ENCODE measurements at places on chromosomes 5 and 9.

DNA sequence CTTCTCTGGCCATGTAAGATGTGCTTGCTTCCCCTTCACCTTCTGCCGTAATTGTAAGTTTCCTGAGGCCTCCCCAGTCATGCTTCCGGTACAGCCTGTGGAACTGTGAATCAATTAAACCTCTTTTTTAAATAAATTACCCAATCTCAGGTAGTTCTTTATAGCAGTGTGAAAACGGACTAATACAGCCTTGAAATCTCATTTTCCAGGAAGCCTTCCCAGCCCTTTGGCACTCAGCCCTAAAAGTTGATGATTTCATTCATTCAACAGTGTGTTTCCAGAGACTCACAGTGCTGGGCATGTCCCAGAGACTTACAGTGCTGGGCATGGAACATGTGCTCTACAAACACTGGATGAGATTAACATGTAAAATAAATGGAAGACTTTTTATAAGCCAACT is 135.8 kb downstream of the DCP2 start:
- DNase-seq = no peak

DNA sequence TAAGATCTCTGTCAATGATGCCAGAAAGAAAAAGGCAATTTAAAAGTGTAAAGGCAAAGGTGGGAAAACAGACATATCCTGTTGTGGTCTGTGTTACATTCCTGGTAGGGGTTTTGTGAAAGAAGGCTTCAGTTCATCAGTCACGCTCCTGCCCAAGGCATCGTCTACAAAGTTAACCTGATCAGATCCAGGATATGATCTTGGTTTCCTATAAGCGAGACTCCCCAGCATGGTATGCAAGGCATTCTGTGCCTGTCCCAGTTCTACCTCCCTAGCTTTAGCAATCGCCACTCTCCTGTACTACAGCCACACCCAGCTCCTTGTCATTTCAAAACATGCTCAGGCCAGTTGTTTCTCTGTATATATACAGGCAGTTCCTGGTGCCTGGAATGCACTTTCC is 58.0 kb upstream of the PTPN3 start:
- no peak for DNase-seq

- no peak for DNase-seq
These were observed 370.6 kb upstream of the PIK3R1 start for GRCh38 chr5:67844924-67845323.

DNA sequence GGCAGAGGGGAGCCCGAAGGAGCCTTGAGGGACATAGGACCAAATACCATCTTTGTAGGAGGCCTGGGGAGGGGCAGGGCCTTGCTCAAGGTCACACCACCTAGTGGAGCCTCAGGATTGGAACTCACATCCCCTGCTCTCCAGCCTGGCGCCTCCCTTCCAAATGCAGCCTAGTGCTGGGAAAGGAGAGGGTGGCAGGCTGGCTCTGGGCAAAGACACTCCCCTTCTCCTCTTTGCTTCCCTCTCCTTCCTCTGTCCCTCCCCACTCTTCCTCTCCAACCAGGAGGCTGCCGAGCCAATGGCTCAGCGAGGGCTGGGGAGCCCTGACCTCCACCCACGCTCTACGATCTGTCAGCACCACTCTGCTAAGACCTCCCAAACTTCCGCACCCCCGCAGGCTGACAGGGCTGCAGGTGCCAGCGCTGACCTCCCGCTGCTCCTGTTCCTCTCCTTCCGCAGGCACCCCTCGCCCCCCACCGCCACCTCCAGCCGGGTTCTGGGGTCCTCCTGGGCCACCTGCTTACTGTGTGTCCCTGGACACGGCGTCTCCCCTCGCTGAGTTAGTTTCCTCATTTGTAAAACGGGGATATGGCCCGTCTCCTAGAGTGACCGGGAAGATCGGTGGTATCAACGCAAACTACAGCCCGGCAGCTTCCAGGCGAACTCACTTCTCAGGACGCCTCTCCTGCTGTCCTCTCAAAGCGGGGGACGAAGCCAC is 52.9 kb downstream of the C9orf50 start:
- no peak for DNase-seq

DNA sequence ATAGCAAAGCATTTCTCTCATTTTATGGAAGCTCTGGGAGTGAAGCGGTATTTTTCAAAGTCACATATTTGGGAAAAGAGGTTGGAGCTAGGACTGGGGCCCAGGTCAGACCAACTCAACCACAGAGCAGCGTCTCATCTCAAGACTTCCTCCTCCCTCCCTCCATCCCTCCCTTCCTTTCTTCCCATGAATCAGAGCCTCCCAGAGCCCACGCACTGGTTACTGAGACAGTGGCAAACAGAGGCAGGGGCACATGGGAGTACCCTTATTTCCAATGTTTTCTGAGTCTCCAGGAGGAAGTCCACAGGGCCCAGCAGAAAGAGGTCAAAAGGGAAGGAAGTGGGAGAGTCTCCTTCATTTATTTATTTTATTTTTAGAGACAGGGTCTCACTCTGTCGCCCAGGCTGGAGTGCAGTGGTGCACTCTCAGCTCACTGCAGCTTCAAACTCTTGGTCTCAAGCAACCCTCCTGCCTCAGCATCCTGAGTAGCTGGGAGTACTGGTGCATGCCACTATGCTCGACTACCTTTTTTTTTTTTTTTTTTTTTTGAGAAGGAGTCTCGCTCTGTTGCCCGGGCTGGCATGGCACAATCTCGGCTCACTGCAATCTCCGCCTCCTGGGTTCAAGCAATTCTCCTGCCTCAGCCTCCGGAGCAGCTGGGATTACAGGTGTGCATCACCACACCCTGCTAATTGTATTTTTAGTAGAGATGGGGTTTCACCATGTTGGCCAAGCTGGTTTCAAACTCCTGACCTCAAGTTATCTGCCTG is 52.5 kb upstream of the CDKN2AIPNL start:
- no peak for DNase-seq

DNA sequence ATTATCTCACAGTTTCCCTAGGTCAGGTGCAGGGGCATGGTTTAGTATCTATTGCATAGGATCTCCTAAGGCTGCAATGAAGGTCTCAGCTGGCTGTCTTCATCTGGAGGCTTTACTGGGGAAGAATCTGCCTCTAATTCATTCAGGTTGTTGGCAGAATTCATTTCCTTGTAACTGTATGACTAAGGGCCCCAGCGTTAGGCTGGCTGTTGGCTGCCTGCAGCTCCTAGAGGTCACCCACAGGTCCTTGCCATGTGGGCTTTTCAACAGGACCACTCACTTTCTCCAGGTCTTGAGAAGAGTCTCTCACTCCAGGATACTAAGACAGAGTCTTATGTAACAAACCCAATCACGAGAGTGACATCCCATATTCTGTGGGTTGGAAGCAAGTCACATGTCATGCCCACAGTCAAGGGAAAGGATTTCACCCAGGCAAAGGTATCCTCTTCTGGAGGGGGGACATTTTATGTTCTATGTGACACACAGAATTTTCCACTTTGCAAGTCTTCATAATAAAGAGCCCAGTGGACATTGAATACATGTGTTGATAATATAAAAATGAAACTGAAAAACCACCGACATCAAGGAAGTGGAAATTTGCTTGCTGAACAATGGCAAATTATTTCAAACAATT is 38.2 kb downstream of the HMHB1 start:
- DNase-seq = no peak

DNA sequence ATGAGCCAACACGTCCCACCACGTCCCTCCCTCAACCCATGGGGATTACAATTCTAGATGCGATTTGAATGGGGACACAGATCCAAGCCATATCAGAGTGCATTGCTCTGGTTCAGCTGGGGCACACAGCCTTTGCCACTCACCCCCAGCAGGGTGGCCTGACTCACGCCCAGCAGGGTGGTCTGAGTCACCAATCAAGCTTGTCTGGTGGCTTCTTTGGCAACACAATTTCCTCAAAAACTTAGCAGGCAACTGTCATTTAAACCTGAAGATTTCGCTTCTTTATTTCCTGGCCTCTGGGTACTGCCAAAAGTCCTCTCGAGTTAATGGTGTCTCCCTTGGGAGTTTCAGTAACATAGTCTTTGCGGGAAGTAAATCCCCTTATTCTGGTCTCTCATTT is 16.3 kb upstream of the SEMA5A start:
- no peak for DNase-seq

DNA sequence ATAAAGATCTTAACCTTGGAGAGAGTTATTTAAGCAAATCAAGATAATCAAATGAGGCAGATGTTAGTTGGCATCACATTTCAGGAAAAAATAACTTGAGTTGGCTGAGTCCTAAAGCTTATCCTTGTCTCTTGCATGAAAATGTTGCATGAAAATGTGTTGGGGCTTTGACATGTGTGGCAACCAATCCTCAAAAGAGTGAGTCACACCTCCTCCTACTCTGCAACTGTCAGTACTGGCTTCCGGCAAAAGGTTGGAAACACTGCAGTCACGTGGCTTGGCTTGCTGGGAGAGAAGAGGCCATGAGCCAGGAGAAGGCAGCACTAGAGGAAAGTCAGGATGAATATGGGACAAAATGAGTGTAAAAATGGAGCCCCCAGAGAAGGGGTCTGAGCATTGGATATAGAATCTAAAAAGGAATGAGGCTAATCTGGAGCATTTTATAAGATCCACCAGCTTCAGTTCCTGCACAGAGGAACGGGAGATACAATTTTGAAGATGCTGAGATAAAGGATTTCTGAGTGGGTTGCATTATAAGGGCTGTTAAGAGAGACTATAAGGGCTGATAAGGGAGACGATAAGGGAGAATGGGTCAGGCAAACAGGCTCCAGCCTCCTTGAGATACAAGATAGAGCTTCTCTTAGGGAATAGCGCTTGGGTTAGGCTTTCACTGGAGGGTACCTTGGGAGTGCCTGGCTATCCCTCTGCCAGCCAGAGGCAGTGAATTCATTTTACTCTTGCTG is 43.1 kb downstream of the SPATA31D1 start:
- DNase-seq = no peak

GRCh38 chr5:74200560-74200959 is 440.0 kb downstream of the ENC1 start:
- DNase-seq = no peak

GRCh38 chr5:96961053-96961452 is 25.2 kb downstream of the LNPEP start:
- DNase-seq = no peak

DNA sequence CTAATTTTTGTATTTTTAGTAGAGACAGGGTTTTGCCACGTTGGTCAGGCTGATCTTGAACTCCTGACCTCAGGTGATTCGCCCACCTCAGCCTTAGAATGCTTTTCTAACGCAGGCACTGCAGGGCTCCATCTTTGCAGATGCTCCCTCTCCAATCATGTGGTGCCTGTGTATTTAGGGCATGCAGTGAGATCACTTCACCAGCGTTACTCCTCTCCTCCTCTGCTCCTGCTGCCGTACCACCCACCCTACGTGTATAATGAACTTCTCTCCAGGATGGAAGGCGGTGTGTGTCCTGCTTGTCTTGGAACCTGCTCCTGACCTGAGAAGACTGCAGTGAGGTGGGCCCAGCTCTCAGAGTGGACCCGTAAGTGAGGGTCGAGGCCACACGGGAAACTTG is 13.6 kb upstream of the CFAP157 start:
- DNase-seq = no peak

GRCh38 chr9:134503301-134504105 is 138.1 kb upstream of the COL5A1 start:
- DNase-seq = no peak

GRCh38 chr5:178588769-178589168 is 1.4 kb downstream of the COL23A1 start:
- no peak for DNase-seq

- DNase-seq = no peak
These were observed 97.9 kb downstream of the CRB2 start for GRCh38 chr9:123453831-123454321.

GRCh38 chr9:129102791-129103594 is 7.6 kb downstream of the CRAT start:
- no peak for DNase-seq

- peak; percentile 77 for DNase-seq
These were observed 6.3 kb downstream of the PAX5 start for GRCh38 chr9:37027582-37028419.

- DNase-seq = no peak
These were observed 143.7 kb downstream of the PTTG1 start for GRCh38 chr5:160565376-160565775.

- DNase-seq = no peak
These were observed 13.0 kb upstream of the ABLIM3 start for GRCh38 chr5:149128023-149128875.

- DNase-seq = no peak
These were observed 27.0 kb downstream of the CDKN2A start for GRCh38 chr9:21967169-21967568.

DNA sequence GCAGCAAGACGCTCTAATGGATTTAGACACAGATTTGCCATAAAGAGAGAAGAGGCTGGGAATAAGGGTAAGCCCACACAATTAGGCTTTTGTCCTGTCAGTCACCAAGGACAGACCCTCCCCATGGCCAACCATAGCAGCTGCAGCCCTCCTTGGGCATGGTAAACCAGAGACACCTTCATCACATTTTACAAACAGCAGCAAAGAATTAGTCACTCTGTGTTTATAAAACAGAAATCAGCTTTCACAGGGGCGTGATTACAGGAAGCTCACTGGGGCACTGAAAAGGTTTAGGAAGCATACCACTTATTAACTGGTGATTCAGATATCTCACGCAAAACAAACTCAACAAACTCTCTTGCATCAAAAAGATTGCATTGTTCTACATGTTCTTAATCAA is 37.3 kb upstream of the ZNF622 start:
- DNase-seq = no peak

DNA sequence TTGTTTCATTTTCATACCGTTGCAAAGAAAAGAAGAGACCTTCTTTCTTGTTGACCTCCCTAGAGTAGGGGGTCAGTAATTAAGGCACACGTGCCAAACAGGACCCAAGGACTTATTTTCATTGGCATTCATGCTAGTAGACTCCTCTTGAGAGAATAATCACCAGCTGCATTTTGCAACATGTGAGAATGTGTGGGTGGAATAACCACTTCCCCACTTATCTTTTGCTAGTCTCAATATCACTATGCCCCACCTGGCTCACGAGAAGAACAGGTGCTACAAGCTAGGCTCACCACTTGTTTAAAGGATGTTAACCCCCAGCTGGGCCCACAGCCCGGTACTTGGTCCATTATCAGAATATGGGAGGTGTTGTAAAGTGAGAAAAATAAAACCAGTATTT is 460.7 kb upstream of the MEF2C start:
- no peak for DNase-seq

- no peak for DNase-seq
These were observed 30.0 kb upstream of the TRIO start for GRCh38 chr5:14112998-14113652.

DNA sequence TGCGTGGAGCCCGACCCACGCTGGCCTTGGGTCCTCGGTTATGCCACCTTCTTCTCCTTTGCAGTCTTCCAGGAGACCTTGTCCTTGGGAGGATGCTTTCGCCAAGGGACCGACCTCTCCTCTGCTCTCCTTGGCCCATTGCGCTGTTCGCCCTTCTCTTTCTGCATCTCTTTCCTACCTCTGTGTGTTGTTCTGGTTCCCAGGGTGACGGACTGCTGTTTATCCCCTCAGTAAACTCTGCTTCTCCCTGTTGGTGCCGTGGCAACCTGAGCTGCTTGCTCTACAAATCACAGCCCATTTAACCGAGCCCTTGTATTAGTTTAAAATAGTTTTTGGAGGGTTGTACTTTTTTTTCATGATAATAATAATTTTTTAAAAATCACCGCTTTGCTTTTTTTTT is 97.9 kb downstream of the DAPK1 start:
- no peak for DNase-seq

GRCh38 chr5:50867140-50867539 is 200.7 kb downstream of the PARP8 start:
- DNase-seq = no peak
